Omental fat pad (tissue), 4 donors: ENCODE measurements at places on chromosomes 1 and 21. TPM values are rescaled to one million over a fixed set of nuclear protein-coding genes. Genes with fewer than 3 reads are reported as not detected.

The BACE2 gene
- total RNA-seq = 23.5 TPM

The KRTAP10-8 gene
- not detected for total RNA-seq

The TBX15 gene
- total RNA-seq = 4.1 TPM

The TSSK3 gene
- 0.48 TPM for total RNA-seq

The TENT5C gene
- 6.8 TPM for total RNA-seq

The EXOSC10 gene
- total RNA-seq = 59.6 TPM

The SF3B4 gene
- 9.6 TPM for total RNA-seq

The ZNF593OS gene
- total RNA-seq = not detected
